ENCODE measurements at places on chromosomes 7 and 10.
A peak's percentile ranks its signal among the peaks of the same experiment; 100 is the strongest.

DNA sequence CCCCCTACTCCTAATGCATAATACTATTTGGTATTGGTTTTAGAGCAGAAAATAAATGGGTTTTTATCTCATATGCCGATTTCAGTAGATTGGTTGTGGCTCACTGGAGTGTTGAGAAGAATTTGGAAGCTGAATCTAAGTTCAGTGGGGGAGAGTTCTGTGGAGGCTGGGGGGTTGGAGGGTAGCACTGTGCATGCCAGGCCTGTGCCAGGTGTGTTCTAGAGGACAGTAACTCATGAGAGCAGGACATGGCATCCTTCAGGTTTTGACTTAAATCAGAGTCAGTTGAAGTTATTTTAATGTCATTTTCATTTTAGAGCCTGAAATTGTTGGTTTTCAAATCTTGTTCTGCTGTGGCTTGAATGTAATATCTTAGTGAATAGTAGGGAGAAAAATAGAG is 79.5 kb downstream of the EEPD1 start:
- no peak for DNase-seq

DNA sequence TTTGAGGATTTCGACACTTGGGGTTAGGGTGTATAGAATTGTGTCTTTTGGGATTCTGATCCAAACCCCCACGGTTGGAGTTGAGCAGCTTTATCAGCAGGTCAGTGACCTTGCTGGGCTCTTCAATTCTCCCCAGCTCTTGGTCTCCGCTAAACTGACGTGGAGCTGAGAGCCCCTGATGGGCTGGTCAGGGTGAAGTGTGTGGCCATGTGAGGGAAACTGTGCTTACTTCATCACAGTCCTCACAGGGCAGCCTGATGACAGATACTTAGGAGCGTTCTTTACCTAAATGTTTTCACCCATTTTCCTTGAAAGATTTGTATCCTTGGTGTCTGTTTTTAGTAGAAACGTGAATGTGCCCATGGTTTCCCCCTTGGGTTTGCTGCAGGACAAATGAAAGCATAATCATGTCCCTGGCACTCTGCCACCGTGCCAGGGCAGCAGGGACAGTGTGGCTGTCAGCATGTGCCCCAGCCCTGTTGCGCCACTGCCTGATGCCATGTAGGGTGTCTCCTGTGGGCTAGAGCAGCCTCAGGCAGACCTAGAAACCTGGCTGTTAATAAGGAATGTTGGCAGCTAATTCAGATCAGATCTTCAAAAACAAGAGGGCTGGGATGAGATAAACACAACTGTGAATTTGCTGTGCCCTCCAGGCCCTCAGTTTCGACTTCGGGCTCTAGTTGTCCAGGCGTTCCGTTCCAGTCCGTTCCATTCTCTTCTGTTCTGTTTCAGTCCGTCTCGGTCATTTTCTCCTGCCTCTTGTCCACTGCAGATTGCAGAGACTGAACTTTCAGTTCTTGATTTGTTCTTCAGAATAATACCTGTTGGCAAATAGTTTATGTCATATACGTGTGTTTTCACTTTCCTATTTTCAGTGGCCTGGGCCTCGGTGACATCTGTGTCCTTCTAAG is 96.8 kb downstream of the TRRAP start:
- no peak for DNase-seq

DNA sequence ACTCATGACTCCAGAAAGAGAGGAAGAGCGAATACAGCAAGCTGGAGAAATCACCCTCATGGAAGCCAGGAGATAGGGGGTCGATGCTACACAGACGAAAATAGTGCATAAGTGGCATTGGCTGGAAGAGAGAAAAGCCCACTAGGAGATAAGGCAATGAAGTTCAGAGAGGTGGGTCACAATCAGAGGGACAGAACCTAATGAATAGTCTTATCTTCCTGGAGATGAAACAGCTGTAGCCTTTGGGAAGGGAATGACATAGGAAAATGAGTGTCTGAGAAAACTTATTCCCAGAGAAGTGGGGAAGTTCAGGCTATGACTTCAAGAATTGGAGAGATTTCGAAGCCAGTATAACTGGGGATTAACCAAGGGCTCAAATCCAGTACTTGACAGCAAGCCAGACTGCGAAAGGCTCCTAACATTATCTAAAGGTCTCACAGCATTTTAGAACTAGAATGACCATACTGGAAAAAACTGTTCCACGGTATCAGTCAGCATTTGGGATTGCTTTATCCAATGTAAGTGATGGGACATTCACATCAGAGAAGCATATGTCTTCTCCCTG is 211.1 kb downstream of the ZNF365 start:
- no peak for DNase-seq

- DNase-seq = no peak
These were observed 2.1 kb downstream of the CPED1 start for GRCh38 chr7:120990468-120991118.

DNA sequence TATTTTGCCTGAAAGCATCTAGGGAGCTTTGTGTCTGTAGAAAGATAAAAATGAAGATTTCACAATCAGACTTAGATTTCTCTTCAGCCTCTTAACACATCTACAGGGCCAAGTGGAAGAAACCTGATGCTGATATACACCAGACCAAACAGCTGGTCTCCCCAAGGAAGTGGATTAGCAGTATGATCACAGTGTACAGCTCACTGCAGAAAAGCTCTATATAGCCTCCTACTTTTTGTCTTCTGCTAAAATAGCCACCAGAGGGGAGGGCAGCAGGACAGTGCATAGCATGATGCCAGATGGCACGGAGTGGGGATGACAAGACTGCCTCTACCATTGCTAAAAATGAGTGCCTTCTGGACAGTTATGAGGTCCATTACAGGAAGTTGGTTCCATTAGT is 16.0 kb downstream of the FAM13C start:
- no peak for DNase-seq

GRCh38 chr7:147885869-147886268 is 704.7 kb upstream of the C7orf33 start:
- no peak for DNase-seq

DNA sequence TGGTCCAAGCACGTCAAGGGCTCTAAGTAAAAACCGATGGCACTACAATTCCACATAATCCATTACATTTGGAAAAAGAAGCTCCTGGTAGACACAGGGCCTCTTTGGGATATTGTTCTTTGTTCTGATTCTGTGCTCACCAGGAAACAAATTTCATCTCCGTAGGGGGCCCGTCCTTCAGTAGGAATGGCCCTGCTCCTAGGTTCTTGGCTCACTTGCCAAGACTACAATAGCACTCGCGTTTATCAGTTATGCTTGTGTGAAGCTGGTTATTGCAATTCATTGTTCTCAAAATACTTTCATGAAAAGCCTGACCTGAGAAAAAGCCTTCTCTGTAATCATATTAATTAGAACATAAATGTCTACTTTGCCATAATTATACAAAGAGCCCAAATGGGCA is 10.3 kb upstream of the ZC3HAV1L start:
- no peak for DNase-seq

DNA sequence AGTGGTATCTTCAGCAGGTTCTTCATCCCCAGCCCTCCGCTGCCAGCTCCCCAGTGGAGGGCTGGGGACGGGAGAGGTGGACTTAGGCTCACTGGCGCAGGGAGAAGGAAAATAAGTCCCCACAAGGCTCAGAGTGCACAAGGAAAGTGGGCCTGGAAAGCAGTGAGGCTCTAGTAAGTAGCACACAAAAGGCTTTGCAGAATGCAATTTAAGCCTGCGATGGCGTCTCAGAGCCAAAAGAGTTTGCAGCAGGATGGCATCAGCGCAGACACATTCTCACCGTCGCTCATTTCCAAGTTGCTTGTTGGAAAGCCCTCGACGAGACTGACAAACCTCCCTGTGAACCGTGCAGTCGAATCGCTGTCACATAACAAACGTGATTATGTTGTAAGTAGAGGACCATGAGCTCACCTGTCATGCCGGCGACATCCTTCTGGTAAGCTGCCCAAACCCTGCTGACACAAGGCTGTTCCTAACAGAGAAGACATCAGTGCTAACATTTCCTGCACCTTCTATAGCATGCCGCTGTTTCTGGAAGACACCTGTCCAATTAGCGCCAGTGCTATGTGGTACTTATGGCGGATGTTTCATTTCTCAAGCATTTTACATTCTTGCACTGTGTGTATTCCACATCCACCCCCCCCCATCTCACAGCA is 98.3 kb upstream of the NPVF start:
- no peak for DNase-seq

DNA sequence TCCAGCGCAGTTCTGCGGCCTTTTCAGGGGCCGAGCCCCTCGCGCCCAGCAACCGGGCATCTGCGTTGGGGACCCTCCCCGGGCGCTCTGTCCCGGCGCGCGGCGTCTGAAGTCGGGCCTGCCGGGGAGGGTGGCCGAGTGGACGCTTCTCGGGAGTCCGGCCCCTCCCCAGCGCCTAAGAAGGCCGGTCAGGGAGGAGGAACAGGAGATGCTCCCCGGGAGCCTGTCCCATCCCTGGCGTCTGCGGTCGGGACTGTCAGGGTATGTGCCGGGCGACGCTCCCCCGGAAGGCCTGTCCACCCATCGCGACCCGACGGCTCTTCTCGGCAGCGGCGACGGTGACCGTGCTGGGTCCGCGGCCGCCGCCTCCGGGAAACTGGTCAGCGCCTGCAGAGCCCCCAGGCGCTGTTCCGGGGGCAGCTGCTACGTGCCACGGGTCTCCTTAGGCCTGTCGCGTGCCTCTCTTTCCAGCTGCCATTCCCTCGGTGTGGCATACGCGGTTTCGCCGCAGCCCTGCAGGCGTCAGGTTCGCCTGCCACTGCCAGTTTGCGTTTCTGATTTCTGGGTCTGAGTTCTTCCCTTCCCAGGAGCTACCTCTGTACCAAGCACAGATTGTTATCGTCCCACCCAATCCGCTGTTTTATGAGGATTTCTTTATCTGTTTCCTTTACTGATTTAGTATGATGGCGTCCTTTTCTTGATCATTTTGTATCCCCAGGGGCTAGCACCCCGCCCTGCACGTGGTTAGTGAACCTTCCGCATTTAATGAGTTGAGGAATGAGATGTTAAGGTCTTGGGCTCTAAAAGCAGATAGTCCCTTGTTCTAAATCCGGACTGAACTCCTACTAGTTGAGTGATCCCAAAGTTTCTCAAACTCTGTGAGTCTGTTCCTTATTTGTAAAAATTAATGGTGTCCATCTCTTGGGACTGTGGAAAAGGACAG is 782 bp downstream of the IFIT5 start:
- no peak for DNase-seq

GRCh38 chr10:131419797-131420196 is 108.3 kb upstream of the TCERG1L start:
- no peak for DNase-seq

GRCh38 chr7:55073051-55073511 is 54.3 kb downstream of the EGFR start:
- DNase-seq = no peak

DNA sequence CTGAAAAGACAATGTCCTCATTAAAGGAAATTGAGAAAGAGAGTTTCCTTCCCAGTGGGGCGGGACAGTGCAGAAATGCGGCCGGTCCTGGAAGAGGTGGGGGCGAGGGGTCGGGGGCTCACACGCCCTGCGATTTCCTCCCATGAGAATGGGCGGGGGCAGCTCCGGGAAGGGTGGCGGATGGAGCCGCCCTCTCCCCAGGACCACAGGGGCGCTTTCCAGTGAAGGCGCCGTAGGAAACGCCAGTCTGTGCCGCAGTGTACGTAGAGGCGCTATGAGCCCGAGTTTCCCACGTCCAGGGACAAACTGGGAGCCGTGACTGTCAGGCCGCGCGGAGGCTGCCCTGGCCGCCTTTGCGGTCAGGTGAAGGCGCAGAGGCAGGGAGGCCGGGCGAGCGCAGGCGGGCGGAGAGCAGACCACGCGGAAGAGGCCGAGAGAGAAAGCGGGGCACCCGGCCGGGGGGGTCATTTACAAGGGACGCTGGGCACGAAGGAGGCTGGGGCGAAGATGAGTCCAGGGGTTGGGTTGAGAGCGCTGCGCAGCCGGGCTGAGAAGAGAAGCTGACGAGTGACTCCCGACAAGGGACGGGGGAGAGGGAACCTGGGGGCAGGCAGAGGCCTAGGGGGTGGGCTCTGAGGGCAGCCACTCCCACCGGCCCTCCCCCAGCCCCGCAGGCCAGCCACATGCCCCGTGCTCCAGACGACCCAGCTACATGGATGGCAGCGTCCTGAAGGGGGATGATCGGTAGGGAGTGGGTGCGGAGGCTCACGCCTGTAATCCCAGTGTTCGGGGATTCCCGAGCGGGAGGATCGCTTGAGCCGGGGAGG is 45.0 kb downstream of the ALOX5 start:
- DNase-seq = peak; percentile 14

DNA sequence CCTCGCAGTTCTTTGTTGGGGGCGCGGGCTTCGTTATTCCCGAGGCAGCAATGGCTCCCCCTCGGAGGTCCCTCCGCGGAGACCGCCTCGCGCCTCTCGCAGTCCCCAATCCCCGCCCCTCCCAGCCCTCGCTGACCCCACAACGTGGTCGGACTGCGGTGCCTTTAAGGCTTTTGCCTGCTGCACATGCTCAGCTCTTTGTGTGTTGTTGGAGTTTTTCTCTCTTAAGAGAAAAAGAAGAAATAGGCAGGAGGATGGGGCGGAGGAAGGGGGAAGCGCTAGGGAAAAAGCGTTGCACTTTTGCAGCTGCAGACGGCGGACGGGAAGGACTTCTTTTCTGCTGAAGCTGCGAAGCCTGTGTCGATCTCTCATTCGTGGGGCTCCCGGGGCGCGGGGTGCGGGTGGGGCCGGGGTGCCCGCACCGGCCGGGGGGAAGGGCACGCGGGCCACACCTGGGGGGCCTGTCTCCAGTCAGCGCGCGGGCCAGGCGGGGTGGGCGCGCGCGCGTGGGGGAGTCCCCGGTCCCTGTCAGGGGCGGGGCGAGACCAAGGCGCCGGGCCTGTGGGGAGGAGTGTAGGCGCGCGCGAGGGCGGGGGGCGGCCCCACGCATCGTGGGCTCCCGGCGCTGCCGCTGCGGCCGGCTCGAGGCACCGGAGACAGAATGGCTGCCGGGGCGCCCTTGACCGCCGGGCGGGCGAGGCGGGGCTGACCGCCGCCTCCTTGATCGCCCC is 445 bp upstream of the ATRNL1 start:
- DNase-seq = peak; percentile 2

DNA sequence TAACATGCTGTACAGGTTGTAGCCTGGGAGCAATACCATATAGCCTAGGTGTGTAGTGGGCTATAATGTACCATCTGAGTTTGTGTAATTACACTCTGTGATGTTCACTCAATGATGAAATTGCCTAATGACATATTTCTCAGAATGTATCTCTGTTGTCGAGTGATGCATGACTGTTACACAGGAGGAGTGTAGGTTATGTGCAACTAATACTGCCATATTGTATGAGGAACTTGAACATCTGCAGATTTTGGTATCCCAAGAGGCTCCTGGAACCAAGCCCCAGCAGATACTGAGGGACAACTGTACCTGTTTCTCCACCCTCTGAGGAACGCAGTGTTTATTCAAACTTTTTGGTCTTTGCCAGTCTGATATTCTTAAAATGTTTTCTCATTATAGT is 38.6 kb downstream of the NACAD start:
- no peak for DNase-seq

DNA sequence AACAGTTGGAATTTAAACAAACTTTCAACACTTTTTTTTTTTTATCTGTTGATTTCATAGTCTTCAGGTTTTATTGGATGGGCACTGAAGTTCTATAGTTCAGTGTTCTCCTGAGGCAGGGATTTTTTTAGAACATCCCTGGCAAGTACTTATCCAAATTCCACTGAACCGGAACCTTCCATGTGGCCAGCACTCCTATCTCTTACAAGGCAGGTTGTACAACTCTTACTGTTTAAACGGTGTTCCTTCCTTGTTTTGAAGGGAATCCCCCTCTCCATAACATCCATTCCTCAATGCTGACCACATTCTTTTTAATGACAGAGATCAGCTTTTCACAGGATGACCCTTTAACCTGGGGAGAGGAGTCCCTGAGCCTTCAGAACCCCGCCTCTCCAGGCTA is 238.9 kb upstream of the CTBP2 start:
- DNase-seq = no peak

GRCh38 chr7:69871886-69872569 is 273.8 kb downstream of the AUTS2 start:
- no peak for DNase-seq

GRCh38 chr10:88409236-88409635 is 173.9 kb downstream of the RNLS start:
- DNase-seq = no peak
